HAP-1 (cell line): ENCODE measurements at places on chromosomes 7 and 10.

DNA sequence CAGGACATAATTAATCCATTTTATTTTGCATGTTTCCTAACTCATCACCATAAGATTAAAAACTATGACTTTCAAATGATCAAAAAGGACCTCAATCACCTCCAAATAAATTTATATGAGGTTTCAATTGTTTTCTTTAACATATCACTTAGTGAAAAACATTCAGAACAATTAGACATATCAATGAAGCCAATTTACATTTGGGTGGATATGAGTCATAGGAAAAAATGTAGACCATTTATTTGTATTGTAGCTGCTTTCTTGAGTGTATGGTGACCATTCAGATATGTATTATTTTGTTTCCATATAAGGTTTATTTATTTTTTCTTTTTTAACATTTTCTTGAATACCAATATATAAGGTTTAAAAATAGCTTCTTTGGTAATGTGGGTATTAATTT, 13.3 kb upstream of the EXOC6 start:
- DNase-seq: no peak

GRCh38 chr10:33291053-33291592, 43.3 kb downstream of the NRP1 start:
- DNase-seq: peak; percentile 35

DNA sequence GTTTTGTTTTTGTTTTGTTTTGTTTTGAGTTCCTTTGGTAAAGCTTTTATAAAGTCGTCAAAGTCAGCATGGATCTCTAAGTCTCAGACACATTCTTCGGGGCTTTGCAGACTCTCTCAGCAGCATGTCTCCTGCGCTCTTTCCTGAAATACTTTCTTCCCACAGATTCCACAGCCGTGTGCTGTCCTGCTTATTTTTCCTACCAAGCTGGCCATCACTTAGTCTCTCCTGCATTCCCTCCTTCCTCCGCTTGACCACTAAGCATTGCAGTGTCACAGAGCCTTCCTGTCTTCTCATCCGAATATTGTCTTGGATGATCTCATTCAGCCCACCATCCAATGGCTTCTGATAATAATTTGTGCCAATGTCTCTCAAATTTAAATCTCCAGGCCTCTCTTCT, 434.3 kb upstream of the C7orf33 start:
- no peak for DNase-seq

DNA sequence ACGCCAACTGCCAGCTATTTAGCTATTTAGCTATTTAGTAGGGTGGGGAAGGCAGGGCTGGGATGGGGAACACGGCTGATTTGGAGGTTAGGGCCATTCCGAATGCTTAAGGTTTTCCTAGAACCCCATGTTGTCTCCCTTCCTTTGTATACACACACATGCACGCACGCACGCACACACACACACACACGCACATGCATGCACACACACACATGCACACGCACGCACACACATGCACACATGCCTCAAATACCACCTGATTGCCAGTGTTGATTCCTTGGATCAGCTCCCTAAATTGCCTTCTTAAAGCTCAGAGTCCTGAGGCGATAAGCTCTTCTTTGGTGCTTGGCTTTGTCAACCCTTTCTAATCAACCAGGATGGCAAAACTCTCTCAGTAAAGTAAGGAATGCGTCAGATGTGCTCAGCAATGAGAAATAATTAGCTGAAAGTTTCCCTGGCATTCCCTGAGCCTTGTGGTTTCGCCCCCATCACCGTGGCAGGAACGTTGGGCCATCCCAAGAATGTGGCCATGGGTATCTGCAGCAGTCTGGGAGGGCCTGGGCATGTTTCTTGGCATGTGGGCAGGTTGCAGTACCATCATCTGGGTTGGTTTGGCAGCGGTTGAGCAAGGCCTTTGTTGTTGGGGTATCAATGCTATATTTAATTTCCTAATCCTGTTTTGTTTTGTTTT, 305.6 kb downstream of the LRMDA start:
- DNase-seq: no peak

DNA sequence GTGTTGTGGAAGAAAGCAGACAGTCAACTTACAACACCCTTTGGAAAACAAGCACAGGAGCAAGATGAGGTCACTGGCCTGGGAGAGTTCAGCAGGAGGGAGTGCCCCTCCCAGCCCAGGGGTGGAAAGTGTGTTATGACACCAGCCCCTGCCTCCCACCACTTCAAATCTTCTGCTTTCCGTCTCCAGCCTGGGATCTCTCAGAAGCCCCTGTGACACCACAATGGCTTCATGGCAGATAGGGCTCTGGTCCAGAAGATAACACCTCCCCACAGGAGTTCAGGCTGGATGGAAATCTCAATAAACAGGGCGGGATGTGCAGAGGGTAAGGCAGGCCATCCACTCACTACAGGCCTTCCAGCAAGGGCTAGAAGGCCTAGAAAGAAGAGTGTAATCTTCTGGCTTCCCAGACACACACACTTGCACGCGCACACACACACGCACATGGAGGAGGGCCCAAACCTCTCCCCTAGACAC, 48.7 kb upstream of the ZMIZ1 start:
- DNase-seq: no peak

- DNase-seq: peak; percentile 60
Observed at GRCh38 chr10:129958148-129958628, 5.9 kb downstream of the EBF3 start.

GRCh38 chr10:88980800-88981199, 9.8 kb upstream of the FAS start:
- DNase-seq: no peak

DNA sequence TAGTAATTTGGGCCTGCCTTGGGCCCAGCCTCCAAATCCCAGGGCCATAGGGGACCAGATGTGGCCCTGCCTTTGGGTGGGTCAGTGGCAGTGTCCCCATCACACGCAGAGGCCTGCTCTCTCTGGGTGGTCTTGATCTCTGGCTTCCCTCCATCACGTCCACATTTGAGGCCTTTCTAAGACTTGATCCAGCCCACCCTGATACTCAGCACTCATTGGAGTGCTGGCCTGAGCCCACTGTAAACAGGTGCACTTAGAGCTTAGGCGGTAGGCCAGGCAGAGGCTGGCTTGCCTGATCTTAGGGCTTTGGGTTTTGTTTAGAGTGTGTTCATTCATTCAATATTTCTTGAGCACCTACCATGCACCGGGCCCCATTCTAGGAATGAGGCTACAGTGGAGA, 52.6 kb downstream of the TBATA start:
- no peak for DNase-seq

GRCh38 chr10:131159771-131160170, 151.8 kb downstream of the TCERG1L start:
- DNase-seq: no peak

DNA sequence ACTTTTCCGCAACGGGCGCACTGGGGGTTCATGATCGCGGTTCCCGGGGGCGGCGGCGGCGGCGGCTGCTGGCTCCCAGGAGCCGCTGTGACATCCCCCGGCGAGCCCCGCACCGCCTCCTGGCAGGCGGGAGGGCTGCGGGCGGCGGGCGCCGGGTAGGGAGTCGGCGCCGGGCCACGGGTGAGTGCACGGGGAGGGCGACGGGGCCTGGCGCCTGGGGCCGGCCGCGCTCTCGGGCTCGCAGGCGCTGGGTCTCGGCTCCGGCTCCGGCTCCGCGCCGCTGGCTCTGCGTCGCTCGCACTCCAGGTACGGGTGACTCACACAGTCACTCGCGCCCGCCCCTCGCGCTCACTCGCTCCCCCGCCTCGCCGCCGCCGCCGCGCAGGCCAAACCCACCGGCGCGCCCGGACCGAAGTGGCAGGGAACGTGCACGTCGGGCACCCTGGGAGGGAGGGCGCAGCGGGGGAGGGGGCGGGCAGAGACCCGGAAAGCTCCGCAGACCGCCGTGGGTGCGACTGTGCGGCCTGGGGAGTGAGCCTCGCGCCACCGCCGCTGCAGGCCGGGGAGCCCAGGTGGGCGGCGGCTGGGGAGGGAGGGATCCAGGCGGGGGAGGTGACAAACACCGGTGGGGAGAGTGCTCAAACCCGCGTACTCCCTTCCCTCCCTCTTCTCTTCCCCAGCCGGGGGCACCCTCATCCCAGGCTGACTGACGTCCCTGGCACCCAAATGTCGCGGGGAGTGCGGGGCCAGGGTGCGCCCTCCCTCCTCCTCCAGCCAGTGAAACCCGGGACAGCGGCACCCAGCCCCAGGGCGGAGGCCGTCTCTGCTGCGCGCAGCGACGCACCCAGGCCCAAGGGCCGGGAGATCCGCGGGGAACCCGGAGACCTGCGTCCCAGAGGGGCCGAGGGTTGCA, 276.9 kb upstream of the NEBL start:
- DNase-seq: no peak

- peak; percentile 86 for DNase-seq
Observed at GRCh38 chr10:21292763-21293517, 232.5 kb downstream of the SKIDA1 start.

GRCh38 chr10:30056767-30057355, 2.5 kb downstream of the JCAD start:
- DNase-seq: no peak

GRCh38 chr7:152979376-152979775, 219.8 kb downstream of the ACTR3B start:
- DNase-seq: no peak

DNA sequence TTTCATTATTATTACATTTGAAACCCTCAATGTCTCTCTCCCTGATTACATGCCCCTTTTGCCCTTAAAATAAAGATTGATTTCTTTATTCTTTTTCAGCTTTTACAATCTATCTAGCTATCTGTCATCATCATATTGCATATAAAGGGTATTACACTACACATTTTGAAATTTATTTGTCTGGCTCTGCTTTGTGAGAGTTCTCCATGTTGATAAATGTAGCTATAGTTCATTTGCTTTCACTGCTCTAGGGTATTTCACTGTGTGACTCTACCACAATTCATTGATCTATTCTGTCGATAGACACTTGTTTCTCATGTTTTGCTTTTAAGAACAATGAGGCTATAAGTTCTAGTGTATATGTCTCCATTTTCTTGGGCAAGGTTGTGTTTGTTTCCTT, 25.6 kb downstream of the CDK1 start:
- DNase-seq: no peak

GRCh38 chr10:68565658-68566057, 5.5 kb downstream of the TET1 start:
- DNase-seq: no peak

DNA sequence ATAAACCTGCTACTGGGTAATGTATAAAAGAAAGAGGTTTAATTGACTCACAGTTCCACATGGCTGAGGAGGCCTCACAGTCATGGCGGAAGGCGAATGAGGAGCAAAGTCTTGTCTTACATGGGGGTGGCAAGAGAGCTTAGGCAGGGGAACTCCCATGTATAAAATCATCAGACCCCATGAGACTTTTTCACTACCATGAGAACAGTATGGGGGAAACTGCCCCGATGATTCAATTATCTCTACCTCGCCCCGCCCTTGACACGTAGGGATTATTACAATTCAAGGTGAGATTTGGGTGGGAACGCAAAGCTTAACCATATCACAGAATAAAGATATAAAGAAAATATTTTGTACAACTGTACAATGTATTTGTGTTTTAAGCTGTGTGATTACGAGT, 39.4 kb upstream of the PLCE1 start:
- DNase-seq: no peak

DNA sequence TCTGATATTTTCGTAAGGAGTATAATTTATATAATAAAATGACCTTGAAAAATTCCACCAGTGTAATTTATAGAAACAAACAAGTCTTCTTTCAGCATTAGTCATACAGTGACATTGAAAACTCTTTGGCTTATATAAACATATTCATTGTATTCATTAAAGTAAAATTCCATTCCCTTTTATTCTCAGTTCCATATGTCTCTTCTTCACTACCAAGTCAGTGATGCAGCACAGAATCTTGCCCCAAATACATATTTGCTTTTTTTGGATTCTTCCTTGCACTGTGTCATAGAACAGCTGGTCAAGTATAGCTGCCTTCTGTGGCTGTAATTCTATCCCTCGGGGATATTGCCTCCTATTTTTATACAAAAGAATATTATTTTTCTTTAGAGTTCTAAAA, 884.5 kb upstream of the POT1 start:
- DNase-seq: no peak

- no peak for DNase-seq
Observed at GRCh38 chr10:42963312-42963711, 113.6 kb upstream of the RET start.

DNA sequence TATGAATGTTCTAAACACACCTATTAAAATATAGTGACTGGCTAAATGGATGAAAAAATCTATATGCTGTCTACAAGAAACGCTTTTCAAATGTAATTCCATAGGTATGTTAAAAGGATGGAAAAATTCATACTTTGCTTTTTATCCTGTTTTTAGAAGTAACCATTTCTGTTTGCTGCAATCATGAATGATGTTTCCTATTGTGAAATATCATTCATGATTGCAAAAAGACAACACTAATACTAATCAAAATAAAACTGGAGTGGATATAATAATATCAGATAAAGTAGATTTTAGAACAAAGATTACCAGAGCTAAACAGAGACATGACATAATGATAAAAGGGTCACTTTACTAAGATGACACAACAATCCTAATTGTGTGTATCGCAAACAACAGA, 138.2 kb downstream of the FANK1 start:
- no peak for DNase-seq

DNA sequence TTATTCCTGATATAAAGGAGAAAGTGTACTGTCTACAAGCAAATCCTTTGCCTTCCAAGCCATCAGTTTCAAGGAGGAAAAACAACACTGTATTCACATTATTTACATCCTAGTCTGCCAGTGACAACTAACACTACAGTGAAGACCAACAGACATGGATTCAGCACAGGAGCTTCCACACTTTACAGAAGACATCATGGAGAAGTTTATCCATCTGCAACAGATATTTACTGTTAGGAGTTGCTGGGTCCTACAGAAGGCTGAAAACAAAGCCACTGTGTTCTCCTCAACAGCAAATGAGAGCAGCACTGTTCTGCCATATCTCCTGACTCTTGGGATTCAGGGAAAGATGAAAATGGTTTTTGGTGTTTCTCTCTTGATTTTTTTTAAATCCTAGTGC, 31.9 kb downstream of the NAPEPLD start:
- no peak for DNase-seq

GRCh38 chr7:26930845-26931244, 66.5 kb upstream of the SKAP2 start:
- no peak for DNase-seq

- DNase-seq: no peak
Observed at GRCh38 chr10:110739811-110740271, 95.7 kb downstream of the RBM20 start.

DNA sequence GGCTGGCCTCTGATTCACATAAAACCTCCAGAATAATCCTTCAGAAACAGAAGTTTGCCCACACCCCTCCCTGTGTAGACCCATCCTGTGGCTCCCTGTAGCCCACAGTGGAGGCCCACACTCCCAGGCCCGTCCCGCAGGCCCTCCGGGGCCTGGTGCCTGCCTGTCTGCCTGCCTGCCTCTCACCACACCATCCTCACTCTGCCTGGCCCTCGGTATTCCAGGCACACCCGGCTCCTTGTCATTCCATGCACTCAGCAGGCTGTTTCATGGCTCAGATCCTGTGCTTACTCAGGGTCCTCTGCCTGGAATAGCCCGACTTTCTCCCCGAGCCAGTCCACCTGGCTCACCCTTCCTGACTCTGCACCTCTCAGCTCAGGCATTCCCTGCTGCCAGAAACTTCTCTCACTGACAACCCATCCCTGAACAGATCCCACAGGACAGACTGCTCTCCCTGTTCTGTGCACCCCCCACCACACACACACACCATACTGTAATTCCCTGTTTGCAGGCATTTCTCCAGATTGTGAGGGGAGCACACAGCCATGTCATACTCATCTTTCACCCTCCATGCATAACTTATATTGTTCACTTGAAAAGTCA, 498.0 kb upstream of the ZMIZ1 start:
- no peak for DNase-seq
